Mesothelial cell of epicardium (in vitro differentiated cells): ENCODE measurements at places on chromosomes 13 and 19.

GRCh38 chr19:32522967-32523366, 58.0 kb upstream of the PDCD5 start:
- no peak for DNase-seq

- DNase-seq: no peak
Measured at GRCh38 chr19:56725829-56726424, 54.4 kb upstream of the ZNF835 start.

DNA sequence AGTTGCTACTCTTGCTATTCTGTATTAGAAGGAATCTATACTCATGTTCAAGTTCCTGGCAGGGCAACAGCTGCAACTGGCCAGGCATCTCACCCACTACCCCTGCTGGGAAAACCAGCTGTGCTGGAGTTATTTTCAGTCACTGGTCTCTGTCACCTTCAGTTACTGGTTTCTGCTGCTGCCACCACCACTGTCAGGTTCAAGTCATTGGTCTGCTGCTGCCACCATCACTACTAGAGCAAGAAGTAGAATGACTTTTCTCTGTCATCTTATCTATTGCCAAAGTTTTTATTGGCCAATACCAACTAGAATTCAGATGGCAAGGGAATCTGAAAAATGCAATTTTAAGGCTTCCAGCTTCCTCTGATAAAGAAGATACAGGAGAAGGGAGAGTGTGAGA, 1615.2 kb downstream of the OLFM4 start:
- no peak for DNase-seq

DNA sequence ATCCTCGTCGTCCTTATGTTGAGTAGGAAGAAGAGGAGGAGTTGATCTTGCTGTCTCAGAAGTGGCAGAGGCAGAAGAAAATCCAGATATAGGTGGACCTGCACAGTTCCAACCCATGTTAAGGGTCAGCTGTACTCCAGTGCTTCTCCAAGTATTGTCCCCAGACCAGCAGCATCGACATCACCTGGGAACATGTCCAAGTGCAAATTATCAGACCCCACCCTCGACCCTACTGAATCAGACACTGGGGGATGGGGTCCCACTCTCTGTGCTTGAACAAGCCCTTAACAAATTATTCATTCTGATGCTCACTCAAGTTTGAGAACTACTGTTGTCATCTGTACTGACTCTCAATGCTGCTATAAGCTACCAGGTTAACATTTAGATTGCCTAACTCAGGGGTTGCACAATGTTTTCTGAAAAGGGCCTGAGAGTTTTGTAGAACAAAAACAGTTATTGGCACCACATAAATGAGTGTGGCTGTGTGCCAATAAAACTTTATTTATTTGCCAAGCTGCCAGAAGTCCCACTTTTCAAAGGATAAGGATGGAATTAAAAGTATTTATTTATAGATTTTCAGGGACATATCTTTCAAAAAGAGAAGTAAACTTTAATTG, 226.7 kb upstream of the IPO5 start:
- DNase-seq: no peak

GRCh38 chr13:26787961-26788360, 27.4 kb upstream of the GPR12 start:
- DNase-seq: no peak

GRCh38 chr19:45668342-45668871, 386 bp downstream of the GIPR start:
- no peak for DNase-seq

GRCh38 chr13:92136449-92137155, 738.2 kb downstream of the GPC5 start:
- no peak for DNase-seq

DNA sequence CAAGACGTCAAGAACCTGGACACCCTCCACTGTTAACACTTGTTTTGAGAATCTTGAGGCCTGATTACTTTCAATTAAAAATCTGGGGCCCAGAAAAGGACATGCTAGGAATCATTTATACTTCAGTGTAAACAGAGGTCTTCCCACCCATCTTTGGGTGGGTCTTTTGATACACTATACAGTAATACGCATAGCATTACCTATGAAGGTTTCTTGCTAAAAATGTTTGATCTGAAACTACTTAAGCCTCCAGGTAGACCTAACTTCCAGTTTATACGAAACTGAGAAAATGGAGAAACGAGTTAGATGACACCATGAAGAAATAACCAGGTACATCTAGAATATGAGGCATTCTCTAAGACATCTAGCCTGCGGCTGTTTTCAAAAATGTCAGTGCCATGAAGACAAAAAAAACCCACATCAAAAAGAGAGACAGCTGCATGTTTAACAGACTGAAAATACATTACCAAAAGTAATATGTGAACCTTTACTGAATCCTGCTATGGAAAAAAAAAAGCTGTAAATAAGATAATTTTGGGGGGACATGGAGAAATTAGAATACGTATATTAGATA, 36.6 kb downstream of the TGDS start:
- no peak for DNase-seq

- peak; percentile 45 for DNase-seq
Measured at GRCh38 chr13:36919171-36919832, 736 bp downstream of the SMAD9 start.

DNA sequence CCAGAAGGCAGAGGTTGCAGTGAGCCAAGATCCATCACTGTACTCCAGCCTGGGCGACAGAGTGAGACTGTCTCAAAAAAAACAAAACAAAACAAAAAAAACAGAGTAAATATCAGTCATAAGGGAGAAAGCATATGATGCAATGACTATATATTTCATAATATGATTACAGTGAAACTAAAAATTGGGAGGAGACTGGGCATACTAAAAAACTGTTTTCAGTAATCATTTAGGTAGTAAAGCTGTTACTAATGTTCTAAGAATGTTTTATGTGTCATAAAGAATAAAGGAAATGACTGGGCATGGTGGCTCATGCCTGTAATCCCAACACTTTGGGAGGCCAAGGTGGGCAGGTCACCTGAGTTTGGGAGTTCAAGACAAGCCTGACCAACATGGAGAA, 15.9 kb downstream of the ZNF573 start:
- no peak for DNase-seq

- DNase-seq: no peak
Measured at GRCh38 chr19:35860818-35861639, 4.3 kb downstream of the KIRREL2 start.

- DNase-seq: no peak
Measured at GRCh38 chr13:24276861-24277260, 32.5 kb upstream of the C1QTNF9 start.

GRCh38 chr19:50826492-50827240, 3.1 kb upstream of the KLK1 start:
- no peak for DNase-seq

DNA sequence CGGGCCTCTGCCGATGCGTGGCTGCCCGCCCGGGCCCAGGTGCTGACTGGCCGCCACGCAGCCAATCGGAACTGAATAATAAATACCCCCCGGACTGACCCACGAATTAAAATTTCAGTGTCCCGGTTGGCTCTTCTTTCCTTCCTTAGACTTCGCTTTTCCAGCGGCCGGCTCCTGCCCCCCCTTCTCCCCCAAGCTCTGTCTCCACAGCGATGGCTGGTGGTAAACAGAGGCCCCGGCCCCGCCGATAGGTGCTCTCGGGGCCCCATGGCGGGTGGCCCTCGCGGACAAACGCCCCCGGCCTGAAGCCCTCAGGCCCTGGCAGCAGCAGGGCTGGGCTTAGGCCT, 2.6 kb downstream of the ZBTB7A start:
- DNase-seq: no peak

DNA sequence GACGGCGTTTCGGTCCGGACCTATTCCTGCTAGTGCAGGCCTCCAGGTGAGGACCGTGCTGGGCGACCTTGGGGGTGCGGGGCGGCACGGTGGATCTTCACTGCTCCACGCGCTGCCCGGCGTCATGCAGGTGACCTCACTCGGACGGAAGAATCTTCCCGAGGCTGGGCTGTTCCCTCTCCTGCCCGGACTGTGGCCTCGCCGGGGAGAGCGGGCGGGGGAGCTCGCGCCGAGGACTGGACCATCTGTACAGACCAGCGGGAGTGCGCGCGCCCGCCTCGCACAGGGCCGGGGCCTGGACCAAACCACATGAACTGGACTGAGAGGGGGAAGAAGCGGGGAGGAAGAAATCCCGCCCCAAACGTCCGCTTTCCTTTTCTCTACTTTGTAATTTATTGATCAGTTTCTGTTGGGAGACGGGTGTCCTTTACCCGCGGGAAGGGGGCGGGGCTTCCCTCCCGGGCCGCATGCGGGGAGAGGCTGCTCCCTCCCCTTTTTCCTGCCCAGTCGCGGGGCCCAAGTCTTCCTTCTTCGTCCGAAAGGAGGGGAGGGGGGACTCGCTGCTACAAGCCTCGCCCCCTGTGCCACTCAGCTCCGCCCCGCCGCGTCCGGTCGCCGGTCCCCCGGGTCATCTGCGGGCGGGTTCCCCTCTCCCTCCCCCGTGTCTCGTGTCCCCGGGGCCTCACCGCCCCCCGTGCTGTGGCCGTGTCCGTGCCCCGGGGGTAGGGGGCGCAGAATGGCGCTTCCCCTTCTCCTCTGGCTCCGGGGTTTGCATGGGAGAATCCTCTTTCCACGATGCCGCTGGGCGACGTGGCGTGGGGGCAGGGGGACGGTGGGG, 4.9 kb downstream of the HRC start:
- peak; percentile 78 for DNase-seq

DNA sequence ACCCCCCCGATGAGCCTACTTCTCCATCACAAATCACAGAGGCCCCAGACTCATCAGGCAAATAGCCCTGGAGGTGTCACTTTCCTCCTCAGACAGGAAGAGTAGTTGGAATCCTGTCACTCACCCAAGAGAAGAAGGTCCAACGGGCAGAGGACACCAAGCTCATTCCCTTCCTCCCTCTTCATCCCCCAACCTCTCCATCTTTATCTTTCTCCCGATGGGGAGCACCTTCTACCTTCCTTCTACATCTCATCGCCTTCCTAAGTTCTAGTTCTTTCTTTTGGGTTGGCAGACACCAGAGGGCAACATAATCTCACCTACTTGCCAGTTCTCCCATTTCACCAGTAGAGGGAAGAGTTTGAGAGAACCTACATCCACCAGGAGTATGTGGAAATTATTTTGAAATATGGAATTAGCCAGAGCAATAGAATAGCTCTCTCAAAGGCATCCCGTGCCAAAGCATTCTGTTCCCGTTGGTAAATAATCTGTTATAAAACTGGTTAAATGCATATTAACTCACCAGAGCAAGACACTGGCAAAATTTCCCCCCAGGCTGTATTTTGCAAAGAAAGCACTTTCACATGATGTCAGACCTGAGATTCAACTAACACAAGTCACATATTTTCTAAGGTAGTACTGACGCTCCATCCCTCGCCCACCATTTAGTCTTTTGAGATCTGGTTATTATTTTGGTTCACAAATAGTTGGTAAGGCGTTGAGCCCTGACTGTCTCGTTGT, 55.0 kb downstream of the ZIC5 start:
- DNase-seq: no peak

GRCh38 chr13:73607489-73608156, 526.6 kb downstream of the KLF12 start:
- DNase-seq: no peak

DNA sequence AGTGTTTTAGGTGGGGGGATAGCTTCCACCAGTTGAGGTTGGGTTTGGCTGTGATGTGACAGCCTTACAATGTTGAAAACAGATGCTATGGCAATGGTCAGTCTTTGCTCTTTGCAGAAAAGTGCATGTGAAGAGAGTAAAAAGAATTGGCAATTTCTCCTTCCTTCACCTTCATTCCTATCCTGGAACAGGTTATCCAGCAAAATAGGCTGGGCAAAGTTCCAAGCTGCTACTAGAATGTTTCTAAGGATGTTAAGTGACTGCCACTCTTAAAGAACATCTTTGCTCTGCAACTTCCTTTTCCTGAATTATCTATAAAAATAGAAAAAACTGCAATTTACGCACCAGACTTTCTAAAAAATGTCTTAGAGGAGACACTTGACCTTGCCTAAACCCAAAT, 50.1 kb upstream of the MYCBP2 start:
- DNase-seq: no peak

GRCh38 chr19:8611877-8612806, 1.6 kb upstream of the ADAMTS10 start:
- DNase-seq: no peak

- no peak for DNase-seq
Measured at GRCh38 chr13:27036236-27036981, 135.2 kb downstream of the USP12 start.

DNA sequence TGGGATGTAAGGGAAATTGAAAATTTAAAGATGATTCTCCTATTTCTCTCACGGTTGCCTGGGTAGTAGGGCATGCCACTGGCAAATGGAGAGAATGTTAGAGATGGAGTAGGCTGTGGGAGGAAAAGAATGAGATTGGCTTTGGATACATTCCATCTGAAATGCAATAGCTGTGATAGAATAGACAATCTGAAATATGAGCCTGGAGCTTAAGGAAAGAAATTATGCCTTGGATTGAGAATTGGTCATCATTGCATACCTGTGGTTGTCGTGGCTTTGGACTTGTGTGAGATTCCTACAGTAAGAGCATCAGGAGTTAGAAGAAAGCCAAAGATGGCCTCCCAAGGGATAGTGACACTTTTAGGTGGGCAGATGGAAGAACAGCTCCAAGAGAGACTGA, 305.1 kb upstream of the SLC10A2 start:
- DNase-seq: no peak

DNA sequence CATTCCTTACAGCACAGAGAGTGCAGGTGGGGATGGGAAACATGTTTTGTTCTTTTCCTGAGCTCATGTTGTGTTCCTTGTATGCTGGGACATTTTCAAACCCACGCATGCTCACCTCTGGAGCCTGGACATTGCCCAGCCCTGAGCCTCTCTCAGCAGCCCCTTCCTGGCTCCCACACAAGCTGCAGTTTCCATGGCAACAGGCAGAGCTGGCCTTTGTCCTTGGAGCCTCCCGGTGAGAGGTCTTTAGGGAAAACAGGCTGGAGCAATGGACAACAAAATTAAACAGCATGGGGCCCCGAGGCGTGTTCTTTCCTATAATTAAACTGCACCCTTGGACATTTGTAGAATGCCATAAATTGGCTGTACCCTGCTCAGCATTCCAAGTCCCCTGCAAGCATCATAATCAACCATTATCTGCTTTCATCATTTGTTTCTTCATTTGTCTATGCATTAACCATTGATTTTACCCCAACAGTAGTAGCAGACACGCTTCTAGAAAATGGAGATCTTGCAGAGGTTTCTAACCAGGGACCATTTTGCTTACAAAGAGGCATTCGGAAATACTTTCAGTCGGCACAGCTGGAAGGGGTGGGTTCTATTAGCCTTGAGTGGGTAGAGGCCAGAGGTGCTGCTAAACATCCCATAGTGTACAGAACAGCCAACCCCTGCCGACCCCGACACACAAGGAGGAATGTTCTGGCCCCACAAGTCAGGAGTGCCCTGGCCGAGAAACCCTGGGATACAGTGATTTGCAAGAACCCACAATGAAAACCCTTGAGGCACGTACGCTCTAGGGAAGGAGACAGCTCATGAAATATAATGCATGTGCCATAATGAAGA, 133.4 kb upstream of the PEG3 start:
- DNase-seq: no peak
